ENCODE measurements at places on chromosomes 5 and 9. TPM values are rescaled to one million over a fixed set of nuclear protein-coding genes. Genes with fewer than 3 reads are reported as not detected.
A peak's percentile ranks its signal among the peaks of the same experiment; 100 is the strongest.

The NRARP gene
- polyA plus RNA-seq = 1.3 TPM

The CER1 gene
- polyA plus RNA-seq = not detected

The MLANA gene
- not detected for polyA plus RNA-seq

The FRMPD1 gene
- polyA plus RNA-seq = 0.03 TPM

The RNF183 gene
- not detected for polyA plus RNA-seq

DNA sequence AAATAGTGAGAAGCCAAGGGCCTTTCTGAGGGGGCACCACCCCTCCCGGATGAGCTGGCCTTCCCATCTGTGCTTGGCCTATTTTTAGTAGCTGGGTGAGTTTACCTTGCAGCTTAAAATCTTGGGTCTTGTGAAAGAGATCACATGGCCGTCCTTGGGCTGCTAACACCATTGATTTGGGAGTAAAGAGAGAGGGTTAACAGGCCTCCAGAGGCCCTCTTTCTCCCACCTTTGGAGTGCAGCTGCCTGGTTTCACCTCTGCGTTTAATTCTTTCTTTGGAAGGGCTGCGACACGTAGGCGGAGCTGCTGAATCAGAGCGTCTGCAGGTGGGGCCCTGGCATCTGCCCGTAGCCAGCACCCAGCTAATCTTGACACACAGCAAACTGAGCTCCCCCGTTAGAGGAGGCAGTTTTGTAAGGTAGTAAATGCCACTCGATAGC is 12.8 kb downstream of the OLFM1 start:
- no peak for DNase-seq

- DNase-seq = peak; percentile 94
Measured at GRCh38 chr9:73151653-73152542, at the start of gene ANXA1. Gene ANXA1 (plus strand): TSS chr9:73151865. CDS start chr9:73158536, 6,671 bp downstream.

DNA sequence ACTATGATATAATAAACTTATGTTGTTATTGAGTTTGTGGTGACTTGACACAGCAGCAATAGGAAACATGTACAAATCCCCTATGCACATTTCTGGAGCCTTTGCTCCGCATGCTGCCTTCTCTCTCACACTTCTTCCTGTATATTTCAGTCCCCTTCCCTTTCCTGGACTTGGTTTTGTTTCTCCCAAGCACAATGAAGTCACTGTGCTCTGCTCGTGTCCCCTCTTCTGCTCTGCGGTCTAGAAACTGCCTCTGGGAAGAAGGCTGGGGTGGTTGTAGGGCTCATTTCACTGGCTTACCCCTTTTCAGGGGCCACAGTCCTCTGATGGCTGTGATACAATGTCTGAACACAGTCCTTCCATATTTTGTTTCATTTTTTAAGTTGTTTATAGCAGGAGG is 15.7 kb upstream of the FGD3 start:
- no peak for DNase-seq

DNA sequence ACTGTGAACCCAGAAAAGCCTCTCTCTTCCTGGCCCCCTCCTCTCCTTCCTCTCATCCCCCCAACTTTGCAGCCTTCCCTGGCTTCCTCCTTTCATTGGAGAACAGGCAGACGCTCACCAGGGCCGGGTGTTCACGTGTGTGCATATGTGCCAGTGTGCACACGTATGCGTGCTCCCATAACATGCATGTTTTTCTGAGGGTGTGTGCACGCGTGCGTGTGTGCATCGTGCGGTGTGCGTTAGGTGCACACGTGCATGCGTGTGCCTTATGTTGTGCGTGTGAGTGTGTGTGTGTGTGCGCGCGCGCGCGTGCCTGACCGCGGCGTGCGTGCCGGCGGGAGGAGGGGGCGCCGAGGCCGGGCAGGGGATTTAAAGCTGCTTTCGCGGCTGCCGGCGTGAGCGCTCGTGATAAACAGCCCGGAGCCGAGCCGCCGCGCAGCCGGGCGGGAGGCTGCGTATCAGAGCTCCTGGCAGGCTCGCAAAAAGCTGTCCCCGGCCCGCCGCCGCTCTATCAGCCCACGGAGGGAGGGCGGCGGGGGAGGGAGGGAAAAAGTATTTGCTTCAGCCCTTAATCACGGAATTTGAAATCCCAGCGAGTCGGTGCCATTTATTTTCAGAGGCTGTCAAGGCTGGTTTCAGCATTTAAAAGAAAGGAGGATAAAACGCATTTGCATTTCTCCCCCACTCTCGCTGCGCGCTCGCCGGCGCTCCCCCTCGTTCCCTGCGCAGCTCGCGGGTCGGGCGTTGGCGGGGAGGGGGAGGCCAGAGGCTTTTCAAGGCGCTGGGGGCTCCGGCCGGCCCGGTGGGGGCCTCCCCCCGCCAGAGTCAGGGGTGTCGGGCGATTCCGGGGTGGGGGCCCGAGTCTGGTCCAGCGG is 183.9 kb downstream of the C9orf50 start:
- DNase-seq = no peak

DNA sequence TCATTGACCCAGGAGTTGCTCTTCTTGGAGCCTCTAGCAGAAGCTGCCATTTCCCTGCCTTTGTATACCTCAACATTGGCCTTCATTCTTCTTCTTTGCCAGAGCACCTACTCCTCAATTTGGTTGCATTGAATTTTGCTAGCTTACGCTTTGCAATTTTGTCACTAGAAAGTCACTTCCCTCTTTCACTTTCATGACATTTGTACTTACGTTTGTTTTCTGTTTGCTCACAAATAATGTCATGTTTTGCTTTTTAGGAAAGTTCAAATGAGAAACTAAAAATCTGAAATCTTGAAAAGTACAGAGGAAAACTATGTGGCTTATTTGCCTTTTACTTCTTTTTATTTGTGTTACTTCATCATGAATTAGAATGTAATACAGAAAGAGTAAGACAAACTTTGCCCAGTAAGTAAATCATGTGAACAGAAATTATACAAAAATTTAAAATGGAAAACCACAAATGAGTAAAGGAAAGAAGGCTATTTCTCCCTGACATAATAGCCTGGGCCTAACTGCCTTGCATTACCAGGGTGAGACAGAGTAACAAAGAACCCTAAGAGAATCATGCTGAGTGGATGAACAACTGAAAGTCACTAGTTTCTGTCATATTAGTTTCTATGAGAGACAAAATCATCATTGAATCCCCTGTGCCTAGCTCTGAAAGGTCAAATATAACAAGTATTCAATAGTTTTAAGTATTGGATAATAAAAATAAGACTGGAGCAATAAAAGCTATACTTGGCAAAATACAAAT is 7.4 kb upstream of the IFNA1 start:
- no peak for DNase-seq

DNA sequence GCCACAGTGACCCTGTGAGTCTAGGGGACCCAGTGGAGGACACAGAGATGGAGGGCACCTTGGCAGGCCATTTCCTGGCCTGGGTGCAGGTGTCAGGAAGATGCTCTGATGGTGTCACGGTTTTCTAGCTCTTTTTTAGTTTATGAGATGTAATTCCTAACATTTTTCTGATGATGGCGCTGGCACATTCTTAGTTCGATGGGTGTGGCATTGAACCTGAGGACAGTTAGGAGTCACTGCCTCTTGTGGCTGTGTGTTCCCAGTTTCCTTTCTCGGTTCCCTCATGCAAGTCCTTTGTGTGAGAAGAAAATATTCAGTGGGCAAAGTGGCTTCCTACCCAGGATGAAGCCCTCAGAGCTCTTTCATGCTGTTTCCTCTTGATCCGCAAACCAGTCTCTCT is 129.4 kb upstream of the ICE1 start:
- DNase-seq = peak; percentile 18

GRCh38 chr5:39117401-39117800 is 43.2 kb upstream of the RICTOR start:
- DNase-seq = no peak

DNA sequence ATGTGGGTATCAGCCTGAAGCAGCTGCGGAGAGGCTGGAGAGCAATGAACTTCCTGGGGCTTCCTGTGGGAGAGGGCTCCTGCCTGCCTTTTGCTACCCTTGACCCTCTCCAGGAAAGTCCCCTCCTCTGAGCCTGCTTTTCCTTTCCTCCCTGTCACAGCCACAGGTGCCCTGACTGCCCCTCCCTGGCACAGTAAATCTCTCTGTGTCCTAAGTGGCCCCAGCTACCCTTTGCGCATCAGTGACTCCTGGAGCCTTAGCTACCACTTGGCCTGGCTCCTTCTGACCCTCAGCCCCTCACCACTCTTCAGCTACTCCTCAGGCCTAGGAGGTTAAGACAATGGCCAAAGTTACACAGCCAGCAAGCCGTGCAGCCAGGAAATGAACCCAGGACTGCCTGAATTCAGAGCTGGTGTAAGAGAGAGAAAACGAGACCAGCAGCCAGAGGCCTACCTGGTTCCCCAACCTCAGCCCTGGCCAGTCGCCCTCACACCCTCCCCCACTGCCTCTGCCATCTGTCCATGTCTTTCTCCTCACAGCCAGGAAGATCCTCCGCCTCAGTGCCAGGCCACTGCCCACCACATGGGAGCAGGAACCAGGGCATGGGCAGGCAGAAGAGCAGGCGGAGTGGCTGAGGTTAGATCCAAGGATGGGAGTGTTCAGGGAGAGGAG is 18.6 kb downstream of the CNTFR start:
- DNase-seq = no peak

- DNase-seq = no peak
Measured at GRCh38 chr9:122785269-122785668, 3.5 kb upstream of the OR5C1 start.

DNA sequence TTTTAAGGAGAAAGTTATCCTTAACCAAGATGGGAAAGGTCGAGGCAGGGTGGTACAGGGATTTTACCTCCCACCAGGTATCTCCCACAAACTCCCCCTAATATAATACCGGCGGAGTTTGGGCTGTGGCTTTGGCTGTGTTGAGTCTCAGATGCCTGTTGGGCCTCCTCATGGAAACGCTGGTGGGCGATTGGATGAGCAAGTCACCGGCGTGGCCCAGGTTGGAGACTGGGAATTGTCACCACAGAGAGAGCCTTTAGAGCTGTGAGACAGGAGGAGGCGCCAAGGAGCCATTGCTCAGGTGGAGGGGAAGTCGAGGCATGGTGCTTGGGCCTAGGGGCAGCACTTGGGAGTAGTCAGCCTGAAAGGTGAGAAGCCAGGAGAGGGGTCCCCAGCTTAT is 3.4 kb upstream of the CAMSAP1 start:
- no peak for DNase-seq

DNA sequence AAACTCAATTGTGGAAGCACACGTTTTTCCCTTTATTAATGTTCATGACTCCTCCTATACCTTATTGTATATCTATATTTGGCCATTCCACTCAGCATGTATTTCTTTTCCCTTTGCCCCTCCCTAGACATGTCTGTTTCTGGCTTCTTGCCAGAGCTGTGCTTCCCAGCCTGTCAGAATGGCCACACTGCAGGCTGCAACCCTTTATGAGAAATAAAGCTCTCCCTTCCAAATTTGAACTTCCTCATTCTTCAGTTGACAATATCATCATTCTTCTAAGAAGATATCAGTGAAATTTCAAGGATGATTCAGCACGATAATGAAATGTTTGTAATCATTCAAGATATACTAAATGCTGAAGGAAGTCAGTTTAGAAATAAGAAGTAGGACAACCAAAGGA is 107.6 kb upstream of the PRSS3 start:
- DNase-seq = no peak

GRCh38 chr5:167813389-167813788 is 478.1 kb upstream of the WWC1 start:
- DNase-seq = peak; percentile 13

GRCh38 chr9:113651896-113652295 is 188.4 kb downstream of the RGS3 start:
- DNase-seq = no peak

GRCh38 chr9:79224672-79225433 is 346.9 kb upstream of the TLE4 start:
- DNase-seq = peak; percentile 5

DNA sequence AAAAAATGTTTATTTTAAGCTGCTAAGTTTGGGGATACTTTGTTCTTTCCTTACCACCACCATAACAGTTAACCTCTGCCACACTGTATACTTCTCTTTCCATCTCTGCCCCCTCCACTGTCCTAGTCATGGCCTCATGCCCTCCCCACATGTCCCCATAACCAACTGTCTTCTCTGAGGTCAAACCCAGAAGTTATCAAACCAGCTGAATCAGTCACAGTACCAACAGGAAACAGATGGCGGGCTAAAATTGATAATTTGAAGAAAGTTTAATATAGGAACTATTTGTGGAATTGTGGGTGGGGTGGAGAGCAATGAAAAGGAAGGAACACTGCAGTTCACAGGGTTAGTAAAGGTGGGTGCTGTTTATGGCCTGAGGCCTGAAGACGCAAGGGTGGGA is 5.7 kb upstream of the DCTN4 start:
- no peak for DNase-seq

Data from A549 (cell line).